KBM-7 (cell line): ENCODE measurements at places on chromosomes 5 and 9.

DNA sequence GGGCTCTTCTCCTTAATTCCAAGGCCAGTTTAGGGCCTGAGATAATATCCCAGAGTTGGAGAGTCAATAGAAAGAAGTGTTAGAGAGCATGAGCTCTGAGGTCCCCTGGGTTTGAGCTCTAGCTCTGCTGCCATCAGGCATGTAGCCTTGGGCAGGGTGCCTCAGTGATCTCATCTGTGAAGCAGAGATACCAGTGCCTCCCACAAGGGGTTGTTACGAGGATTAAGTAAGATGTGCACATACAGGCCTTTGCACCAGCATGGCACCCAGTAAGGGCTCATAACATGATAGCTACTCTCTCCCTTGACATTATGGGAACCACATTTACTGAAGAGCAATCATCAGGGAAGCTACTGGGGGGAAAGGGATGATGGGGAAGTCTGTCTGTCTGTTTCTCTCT, 265.7 kb downstream of the HSPA4 start:
- DNase-seq = no peak

DNA sequence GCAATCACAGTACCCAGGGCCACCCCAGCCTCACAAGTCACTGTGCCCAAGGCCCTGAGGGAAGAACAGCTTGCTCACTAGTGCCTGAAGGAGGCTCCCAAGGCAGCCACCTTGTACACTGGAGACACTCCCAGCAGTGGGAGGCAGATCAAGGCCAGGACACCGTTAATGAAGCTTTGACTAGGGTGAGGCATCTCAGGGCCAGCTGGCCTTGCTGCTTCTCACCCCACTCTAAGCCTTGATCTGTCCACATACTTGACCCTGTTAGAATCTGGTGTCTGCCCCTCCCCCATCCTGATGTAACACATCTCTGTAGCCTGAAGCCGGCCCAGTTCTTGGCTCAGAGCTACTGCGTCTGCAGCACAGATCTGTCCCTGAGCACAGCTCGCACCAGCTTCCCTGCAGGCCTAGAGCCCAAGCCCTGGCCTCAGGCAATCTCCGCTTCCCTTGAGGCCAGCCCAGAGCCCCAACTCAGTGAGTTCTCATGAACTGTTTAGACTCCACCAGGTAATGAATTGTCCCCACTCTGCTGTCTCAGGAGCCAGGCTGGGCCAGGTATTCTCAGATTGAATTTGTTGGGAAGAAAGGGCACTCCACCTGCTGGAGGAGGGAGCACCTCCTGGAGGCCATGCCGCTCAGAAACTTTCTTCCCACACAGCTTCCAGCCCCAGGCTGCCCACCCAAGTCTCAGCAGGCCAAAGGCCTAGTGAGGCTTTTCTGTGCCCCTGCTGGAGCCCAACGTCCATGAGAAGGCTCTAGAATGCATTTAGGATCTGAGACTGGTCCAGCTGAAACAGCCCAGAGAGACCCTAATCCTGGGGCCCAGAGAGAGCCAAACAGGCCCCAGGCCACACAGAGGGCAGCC, 13.4 kb upstream of the JADE2 start:
- DNase-seq = no peak

- DNase-seq = no peak
Observed at GRCh38 chr5:56410696-56411095, 177.6 kb upstream of the ANKRD55 start.

DNA sequence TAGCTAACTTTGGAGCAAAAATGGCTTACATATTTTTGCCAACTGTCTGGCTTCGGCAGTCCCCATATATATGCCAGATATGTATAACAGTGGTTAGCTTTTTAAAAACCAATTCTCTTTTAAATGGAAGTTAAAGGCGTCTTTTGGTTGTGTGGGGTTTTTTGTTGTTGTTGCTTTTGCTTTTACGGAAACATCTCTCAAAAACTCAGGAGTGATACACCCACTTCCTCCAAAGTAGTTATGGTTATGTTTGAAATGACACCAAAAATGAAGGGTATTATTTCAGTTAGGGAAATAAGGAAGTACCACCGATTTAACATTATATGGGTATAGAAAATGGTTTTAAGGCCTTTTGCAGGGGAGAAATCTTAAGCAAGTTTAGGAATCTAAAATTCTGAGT, 2.3 kb downstream of the CNOT8 start:
- DNase-seq = peak; percentile 61

DNA sequence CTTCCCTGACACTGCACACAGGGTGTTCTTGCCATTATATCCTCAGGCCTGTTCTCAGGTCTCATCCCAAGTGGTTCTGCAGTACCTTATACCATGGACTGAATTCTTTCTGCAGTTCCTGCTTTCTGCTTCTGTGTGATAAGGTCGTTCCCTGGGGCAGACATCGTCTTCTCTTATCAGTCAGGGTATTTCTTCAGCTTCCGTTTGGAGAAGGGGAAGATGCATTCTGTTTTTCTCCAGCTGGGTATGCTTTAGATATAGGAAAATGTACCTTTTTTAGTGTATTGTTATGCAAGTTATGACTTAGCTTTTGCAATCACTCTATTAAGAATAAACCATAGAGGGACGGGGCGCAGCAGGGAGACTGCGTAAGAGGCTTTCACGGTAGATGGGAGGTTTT, 31.1 kb downstream of the RALGPS1 start:
- peak; percentile 29 for DNase-seq

DNA sequence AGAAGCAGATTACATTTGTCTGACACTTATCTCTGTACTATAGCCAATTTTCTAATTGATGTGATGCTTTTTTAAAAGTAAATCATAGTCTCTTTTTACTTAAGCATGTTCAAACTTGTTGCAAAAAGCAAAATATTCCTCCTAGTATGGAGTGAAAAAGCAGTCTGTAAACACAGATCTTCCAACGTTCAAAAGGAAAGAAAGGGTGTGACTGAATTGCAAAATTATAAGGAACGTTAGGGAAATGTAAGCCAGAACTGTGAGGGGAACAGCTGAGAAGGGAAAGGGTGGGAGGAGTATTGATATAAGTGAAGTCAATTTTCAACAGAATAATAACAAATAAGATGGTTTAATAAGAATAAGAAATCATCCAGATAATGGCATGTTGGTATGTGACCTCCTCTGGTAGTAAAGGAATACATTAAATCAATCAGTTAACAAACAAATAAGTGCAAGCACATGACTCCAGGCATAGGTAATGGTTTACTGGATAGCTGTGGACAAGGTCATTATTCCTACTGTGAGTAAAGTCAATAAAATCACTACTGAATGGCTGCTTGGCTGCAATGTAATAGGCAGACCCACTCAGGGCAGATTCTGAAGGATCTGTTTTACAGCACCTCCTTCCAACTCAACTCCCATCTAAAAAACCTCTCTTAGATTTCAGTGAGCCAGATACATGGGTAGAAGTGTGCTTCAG, 239.1 kb upstream of the NMUR2 start:
- DNase-seq = no peak

GRCh38 chr5:91119217-91119616, 263.9 kb downstream of the ARRDC3 start:
- DNase-seq = no peak

DNA sequence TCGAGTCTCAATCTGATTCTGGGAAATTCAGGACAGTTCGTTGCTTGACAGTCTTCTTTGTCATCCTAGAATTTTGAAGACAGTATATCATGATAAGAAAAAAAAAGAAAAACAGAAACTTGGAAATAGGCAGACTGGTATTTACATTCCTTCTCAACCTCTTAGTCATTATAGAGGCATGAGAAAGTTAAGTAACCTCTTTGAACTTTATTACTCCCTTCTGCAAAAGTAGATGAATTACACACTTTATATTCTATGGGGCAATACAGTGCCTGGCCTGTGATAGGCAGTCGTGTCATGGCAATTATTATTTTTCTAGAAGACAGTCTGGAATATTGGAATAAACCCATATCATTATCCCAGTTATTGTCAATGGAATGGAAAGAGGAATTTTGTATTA, 828.9 kb downstream of the TLR4 start:
- no peak for DNase-seq

GRCh38 chr5:133241179-133242092, 189.6 kb downstream of the HSPA4 start:
- DNase-seq = peak; percentile 13

DNA sequence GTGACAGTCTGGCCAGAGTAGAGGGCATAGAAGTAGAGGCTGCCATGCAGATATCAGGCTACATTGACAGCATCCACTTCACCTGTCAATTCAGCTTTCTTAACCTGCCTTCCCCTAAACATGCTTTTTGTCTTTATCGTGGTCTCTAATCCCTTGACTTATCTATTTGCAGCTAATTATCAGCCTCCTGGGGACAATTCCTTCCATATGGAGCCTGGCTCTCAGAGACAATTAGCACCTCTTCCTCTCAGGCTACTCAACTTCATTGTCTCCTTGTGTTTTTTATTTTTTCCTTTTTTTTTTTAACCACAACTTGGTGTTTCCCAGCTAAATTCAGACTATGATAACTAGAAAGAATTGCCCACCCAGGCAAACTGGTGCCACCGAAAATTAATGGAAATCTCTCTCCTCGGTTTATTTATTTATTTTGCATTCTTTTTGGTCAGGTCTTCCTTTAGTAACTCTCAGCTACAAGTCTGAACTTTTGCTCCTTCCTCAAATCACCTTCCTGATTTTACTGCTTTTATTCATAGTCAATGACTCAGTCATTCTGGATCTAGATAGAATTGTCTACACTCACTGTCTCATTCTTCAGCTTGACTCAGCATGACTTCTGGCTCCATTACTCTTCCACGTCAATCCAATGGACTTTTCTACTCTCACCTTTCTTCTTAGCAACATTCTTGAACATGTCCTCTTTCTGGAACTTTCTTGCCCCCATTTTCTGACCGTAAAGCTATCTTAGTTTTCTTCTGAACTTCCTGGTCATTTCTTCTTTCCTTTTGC, 63.0 kb upstream of the BASP1 start:
- DNase-seq = no peak

GRCh38 chr5:141805874-141806595, 72.2 kb downstream of the PCDH1 start:
- DNase-seq = no peak

GRCh38 chr9:92097997-92098482, 17.2 kb downstream of the SPTLC1 start:
- DNase-seq = no peak

DNA sequence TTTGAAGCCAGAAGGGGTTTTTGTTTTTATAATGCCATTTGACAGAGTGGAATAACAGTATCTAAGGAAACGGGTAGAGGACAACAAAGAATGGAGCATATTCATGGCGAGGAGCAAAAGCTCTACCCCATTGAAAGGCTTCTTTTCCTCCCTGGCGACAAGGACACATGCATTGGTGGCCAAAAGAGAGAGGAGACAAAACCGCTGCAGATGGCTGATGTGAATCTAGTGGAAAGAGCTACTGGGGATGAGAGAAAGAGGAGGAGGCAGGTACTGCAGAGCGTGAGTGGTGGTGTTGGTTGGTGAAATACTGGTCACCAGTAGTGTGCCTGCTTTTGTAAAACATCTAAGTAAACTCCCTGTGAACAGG, 491 bp downstream of the APC start:
- DNase-seq = peak; percentile 54

DNA sequence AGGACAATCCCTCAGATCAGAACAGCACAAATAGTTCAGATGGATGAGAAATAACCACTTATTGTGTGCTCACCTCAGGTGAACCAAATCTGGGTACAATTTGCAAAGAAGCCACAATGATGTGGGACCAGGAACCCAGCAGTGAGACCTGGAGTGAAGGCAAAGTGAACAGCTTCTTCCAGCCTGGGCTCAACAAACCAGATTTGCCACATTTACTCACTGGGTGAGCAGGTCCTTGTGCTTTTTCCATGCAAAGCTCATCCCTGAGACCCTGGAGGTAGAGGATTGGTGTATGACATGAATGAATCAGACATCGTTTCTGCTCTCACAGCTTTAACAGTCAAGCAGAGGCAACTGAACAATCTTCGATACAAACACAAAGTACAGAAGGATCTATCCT, 29.1 kb upstream of the GRIA1 start:
- no peak for DNase-seq

DNA sequence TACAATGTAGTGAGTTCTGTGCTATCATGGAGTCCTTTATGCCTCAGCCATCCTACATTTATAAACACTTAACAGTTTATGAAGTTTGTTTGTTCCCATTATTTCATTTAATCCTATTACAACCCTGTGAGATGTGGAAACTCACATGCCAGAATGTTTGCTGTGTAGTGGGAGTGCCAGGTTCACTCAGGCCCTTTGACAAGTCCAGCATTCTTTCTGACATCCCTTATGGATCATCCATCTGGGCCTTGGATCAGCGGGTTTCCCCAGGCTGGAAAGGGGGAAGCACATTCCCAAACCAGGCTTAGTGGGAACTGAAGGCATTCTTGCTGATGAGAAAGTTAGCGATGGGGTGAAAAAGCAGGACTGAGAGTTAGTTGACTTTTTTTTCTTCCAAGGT, 128.1 kb upstream of the OTULINL start:
- DNase-seq = no peak

DNA sequence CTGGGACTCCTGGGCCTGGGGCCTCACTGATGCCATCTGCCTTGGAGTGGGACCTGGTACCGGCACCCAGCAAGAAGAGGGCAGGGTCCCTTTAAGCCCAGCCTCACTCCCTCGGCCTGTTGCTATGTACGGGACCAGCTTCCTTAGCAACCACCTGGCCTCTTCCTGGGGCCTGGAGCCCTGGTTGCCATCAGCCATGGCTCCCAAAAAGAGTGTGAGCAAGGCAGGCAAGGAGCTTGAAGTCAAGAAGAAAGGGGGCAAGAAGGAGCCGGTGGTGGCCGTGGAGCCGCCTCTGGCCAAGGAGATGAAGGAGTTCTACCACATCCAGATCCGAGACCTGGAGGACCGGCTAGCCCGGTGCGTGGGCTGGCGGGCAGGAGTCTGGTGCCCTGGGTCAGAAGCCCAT, at the start of gene CFAP157:
Gene CFAP157 (plus strand): TSS at position 153 of the 406 bp plus-strand sequence. CDS start 44 bp downstream, at position 197.
- DNase-seq = peak; percentile 28

- DNase-seq = no peak
Observed at GRCh38 chr5:191036-191948, at the start of gene LRRC14B. Gene LRRC14B, plus strand, starts transcription at chr5:191495. Its CDS starts 44 bp downstream, at chr5:191539.

DNA sequence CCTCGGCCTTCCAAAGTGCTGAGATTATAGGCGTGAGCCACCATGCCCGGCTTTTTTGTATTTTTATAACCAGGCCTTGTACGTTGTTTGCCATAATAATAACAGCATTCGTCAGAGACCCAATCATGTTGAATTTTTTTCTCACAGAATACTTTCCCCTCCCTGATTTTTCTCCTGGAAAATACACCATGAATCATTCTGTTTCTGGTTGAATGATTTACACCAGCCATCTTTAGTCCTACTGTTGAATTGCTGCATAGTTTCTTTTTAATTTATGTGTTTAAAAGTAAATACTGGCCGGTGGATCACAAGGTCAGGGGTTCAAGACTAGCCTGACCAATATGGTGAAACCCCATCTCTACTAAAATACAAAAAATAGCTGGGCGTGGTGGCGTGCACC, 3.5 kb downstream of the CNOT8 start:
- no peak for DNase-seq

DNA sequence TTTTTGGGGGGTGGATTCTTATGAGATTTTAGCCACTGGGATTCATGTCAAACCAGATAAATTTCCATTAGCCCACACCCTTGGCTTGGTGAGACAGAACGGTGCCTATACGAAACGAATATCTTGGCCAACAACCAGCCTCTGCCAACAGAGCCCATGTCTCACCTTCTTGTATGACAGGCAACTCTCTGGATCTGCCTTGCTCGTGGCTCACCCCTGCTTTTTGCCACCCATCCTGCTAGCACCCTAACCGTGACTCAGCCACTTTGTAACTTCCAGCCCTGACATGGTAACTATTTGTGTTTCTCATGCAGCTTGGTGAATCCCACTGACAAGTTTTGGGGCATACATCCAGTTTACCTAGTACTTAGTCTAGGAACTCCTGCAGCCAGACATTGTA, 457.0 kb downstream of the SPATA31D1 start:
- no peak for DNase-seq
